Sigmoid colon (tissue), 7 donors: ENCODE measurements at places on chromosomes 12 and 14. TPM values are rescaled to one million over a fixed set of nuclear protein-coding genes. Genes with fewer than 3 reads are reported as not detected.

DNA sequence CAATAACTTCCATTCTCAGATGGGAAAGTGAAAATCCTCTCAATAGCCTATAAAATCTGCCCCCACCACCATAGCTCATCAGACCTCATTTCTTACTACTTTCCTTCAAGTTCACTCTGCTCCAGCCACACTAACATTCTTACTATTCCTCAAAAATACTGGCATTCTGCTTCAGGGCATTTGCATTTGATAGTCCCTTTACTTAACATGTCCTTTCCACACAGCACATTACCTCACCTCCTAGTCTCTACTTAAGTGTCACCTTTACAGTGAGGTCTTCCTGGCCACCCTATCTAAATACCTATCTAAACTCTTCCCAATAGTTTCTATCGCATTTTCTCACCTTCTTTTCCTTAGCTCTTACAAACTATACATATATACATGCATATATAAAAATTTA lies 6.8 kb downstream of the EML5 start:
- H3K4me3 ChIP-seq: no peak overlapping the region
- no peak for DNase-seq
- no peaks in the 10 kb centered on the region for H3K36me3 ChIP-seq

TAS2R9 gene
- total RNA-seq: not detected

DNA sequence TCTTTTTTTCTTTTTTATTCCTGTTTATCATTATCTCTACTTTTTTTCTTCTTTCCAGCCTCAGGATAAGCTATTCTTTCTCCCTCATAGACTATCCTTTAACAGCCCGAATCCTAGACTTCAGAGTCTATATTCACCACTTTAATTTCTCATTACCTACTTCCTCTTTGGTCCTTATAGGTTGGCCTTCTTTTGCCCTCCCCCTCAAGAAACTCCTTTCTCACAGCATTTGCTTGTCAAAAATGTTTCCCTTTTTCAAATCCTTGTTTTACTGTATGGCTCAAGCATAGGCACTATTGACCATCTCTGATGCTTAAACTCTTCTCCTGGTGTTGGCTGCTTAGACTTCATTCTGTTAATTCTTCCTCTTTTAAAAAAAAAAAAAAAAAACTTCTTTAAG lies 52.5 kb downstream of the KIAA0586 start:
- DNase-seq: no peak
- H3K4me3 ChIP-seq: no peak overlapping the region
- H3K27me3 ChIP-seq: no peaks in the 10 kb centered on the region
- peaks cover 3% of the 10 kb centered on the region for H3K36me3 ChIP-seq

DNA sequence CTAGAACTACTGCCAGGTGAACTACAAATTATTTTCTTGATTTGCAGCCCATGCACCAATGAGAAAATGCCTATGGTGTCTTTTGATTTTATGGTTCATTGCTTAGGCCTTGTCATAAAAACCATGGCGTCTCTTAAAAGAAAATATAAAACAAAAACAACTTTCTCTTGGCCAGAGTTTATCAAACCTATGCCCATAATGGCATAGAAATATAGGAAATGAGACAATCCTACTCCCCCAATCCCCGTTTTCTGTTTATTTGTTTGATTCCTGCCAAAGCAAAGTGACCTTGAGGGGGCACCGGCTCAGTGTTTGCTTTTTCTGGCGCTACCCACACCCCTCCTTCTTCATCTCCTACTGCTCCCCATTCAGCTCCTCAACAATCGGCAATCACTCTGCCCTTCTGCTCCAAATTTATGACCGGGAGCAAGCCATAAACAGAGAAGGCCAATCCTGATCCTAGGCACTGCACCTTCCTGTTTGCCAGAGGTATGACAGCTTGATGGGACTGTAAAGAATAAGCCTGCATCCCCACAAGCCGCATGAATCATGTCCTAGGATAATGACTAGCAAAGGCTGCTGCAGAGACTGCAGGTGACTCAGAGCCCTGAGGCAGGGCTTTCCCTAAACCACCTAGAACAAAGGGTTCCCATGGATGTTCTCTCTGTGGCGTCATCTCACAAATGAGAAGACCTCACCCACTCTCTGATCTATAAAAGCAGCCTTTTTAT lies 874.9 kb downstream of the NRXN3 start:
- no peaks in the 10 kb centered on the region for H3K36me3 ChIP-seq
- DNase-seq: peak; percentile 70
- H3K27ac ChIP-seq: peak overlapping the region; percentile 42
- no peak overlapping the region for H3K4me3 ChIP-seq

DNA sequence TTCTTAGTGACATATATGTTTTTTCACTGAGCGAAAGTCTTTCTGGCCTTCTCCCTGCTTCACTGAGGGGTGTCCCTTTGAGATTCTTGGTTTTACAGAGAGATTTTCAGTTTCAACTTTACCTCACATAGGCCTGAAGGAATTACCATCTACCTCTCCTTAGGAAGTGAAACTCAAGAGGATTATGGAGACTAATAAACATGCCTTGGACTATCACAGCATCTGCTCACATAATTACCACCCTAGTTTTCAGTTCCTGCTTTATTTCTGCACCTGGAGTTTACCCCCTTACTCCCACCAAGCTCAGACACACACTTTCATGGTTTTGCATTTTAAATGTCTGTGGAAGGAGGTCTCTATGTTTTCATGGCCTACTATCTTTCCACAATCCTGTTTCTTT lies 118.3 kb upstream of the SCAF11 start:
- H3K27ac ChIP-seq: no peak overlapping the region
- DNase-seq: no peak
- no peak overlapping the region for H3K4me3 ChIP-seq

GRCh38 chr14:79511146-79511545 lies 700.2 kb downstream of the DIO2 start:
- H3K27me3 ChIP-seq: no peaks in the 10 kb centered on the region
- H3K4me3 ChIP-seq: no peak overlapping the region
- no peak for DNase-seq
- H3K4me1 ChIP-seq: peaks cover 19% of the 10 kb centered on the region
- no peak overlapping the region for H3K27ac ChIP-seq
- H3K36me3 ChIP-seq: no peaks in the 10 kb centered on the region

RGS6 gene
- total RNA-seq: 1.8 TPM

RDH5 gene
- 11.2 TPM for total RNA-seq

- H3K27me3 ChIP-seq: peaks cover 8% of the 10 kb centered on the region
- H3K36me3 ChIP-seq: no peaks in the 10 kb centered on the region
- peak overlapping the region; percentile 59 for H3K27ac ChIP-seq
- DNase-seq: peak; percentile 76
- peaks cover 3% of the 10 kb centered on the region for H3K4me1 ChIP-seq
These were observed 620.7 kb downstream of the AACS start for GRCh38 chr12:125685915-125686314.

GRCh38 chr12:92255741-92256140 lies 110.1 kb upstream of the BTG1 start:
- no peaks in the 10 kb centered on the region for H3K27me3 ChIP-seq
- H3K4me1 ChIP-seq: no peaks in the 10 kb centered on the region
- H3K27ac ChIP-seq: no peak overlapping the region
- no peak for DNase-seq
- no peaks in the 10 kb centered on the region for H3K36me3 ChIP-seq

RFLNA gene
- total RNA-seq: 1.4 TPM

DNA sequence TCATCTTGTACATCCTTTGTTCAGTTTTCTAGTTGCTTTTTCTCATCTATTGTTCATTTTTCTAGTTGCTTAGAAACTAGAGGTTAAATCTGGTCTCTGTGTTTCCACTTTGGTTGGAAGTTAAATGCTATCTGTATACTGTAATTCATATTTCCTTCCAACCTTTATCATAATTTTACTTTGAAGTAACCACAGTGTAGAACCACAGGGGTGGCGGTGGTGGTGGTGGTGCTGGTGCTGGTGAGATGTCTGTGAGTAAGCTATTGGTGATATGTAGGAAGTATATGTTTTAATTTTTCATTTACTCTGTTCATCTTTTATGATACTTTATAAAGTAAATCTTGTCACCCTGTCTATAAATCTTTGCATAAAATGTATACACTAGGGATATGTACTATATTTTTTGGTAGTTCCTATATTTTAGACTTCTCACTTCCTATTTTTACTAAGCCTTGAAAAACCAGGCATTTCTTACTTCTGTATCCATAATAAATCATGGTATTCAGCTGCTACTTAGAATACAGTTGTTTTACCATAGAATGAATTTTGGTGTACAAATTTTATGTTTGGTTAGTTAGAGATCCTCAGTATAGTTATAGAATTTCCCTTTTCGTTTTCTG lies 31.9 kb downstream of the CCDC91 start:
- H3K27ac ChIP-seq: no peak overlapping the region
- no peaks in the 10 kb centered on the region for H3K27me3 ChIP-seq
- DNase-seq: no peak
- no peak overlapping the region for H3K4me3 ChIP-seq
- no peaks in the 10 kb centered on the region for H3K36me3 ChIP-seq

DNA sequence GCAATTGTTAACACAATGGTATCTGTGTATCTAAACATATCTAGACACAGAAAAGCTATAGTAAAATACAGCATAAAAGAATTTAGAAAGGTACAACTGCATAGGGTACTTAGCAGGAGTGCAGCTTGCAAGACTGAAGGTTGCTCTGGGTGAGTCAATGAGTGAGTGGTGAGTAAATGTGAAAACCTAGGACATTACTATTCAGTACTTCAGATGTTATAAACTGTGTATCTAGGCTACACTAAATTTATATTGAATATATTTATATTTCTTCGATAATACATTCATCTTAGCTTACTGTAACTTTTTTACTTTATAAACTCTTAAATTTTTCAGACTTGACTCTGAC lies 409.0 kb upstream of the DCN start:
- no peaks in the 10 kb centered on the region for H3K36me3 ChIP-seq
- H3K4me3 ChIP-seq: no peak overlapping the region
- no peaks in the 10 kb centered on the region for H3K4me1 ChIP-seq
- DNase-seq: no peak
- H3K27me3 ChIP-seq: no peaks in the 10 kb centered on the region
- no peak overlapping the region for H3K27ac ChIP-seq

STON2 gene
- 13.9 TPM for total RNA-seq

GRCh38 chr14:23950411-23951135 lies 3.0 kb upstream of the DHRS4 start:
- peaks cover 26% of the 10 kb centered on the region for H3K4me1 ChIP-seq
- H3K4me3 ChIP-seq: no peak overlapping the region
- no peaks in the 10 kb centered on the region for H3K27me3 ChIP-seq
- DNase-seq: no peak
- H3K36me3 ChIP-seq: peaks cover under 1% of the 10 kb centered on the region

CD27 gene
- not detected for total RNA-seq

- H3K27me3 ChIP-seq: peaks cover 3% of the 10 kb centered on the region
- peak overlapping the region; percentile 23 for H3K4me3 ChIP-seq
- no peak for DNase-seq
- H3K27ac ChIP-seq: no peak overlapping the region
These were observed 82.4 kb downstream of the PPM1A start for GRCh38 chr14:60331201-60332045.

RNU6-7 gene
- total RNA-seq: not detected

DNA sequence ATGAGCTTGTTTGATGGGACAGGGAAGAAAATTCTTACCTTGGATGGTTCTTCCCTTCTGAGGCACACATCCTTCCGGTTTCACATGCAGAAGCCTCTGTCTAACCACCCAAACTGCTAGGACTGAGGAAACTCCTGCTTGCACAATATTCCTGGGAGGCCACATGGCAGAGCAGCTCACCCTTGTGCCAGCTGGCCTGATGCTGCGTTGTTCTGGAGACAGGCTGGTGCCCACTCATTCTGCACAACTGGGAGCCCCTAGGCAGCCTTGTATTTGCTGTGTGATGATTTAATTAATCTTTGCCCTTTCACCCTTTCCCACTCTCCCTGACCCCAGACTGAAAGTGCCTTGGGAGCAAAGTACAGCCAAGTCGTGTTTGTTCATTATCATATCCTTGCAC lies 130.8 kb downstream of the RTN1 start:
- no peaks in the 10 kb centered on the region for H3K36me3 ChIP-seq
- DNase-seq: no peak
- no peaks in the 10 kb centered on the region for H3K4me1 ChIP-seq

DNA sequence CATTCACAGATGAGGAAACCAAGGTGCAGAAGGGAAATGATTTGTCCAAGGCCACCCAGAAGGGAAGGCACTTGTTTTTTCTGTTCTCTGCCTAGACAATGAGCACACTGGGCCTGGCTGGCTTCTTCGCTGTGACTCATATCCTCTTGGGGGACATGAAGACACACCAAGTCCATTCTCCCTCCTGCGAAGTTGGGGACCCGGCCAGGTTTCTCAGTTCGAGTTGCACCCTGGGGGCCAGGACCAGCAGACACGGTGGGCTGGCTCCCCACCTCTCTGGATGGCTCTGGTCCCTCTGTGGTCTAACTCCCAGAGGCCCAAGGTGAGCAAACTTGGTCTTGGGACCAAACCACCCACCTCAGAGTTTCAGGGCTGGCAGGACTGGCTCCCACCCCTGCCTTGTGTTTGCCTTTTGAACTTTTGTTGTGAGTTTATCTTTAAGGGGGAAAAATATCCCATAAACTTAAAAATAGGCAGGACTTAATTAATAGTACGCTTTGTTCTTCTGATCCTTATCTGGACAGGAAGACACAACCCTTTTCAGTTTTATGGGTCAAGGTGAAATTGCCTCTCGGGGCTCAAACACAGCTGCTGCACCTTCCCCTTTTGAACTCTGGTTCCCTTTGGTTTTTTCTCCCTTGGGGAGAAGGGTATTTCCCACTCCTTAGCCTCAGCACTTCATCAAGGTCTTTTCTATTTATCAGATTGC lies 9.0 kb upstream of the MLEC start:
- no peak overlapping the region for H3K4me3 ChIP-seq
- DNase-seq: no peak
- H3K36me3 ChIP-seq: no peaks in the 10 kb centered on the region
- H3K27ac ChIP-seq: peak overlapping the region; percentile 46
- no peaks in the 10 kb centered on the region for H3K27me3 ChIP-seq
- no peaks in the 10 kb centered on the region for H3K4me1 ChIP-seq

WNT1 gene
- not detected for total RNA-seq

- no peaks in the 10 kb centered on the region for H3K4me1 ChIP-seq
- no peak overlapping the region for H3K4me3 ChIP-seq
- no peak for DNase-seq
- no peaks in the 10 kb centered on the region for H3K36me3 ChIP-seq
These were observed 26.6 kb downstream of the ASCL4 start for GRCh38 chr12:107801150-107801549.

DNA sequence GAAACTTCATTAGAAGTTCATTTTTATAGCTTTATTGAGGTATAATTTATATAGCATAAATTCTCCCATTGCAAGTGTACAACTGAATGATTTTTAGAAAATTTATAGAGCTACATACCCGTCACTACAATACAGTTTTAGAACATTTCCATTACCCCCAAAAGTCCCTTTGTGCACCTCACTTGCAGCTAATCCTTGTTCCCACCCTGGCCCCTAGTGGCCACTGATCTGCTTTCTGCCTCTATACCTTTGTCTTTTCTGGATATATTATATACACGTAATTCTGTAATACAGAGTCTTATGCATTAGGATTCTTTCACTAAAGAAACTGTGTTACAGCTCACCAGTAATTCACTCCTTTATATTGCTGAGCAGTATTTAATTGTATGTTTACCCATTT lies 145.1 kb upstream of the DIO2 start:
- no peaks in the 10 kb centered on the region for H3K36me3 ChIP-seq
- no peak for DNase-seq
- H3K27me3 ChIP-seq: no peaks in the 10 kb centered on the region
- H3K4me1 ChIP-seq: no peaks in the 10 kb centered on the region

UNC79 gene
- total RNA-seq: 0.81 TPM
